Hematopoietic multipotent progenitor cell treated with erythropoietin and hydrocortisone succinate and interleukin-3 and kit ligand, for 8 days (in vitro differentiated cells): ENCODE measurements at places on chromosomes 16 and 17.

GRCh38 chr16:82783933-82784572 is 157.3 kb downstream of the CDH13 start:
- DNase-seq = no peak

- no peak for DNase-seq
These were observed 10.0 kb downstream of the ZNF594 start for GRCh38 chr17:5181509-5182305.

DNA sequence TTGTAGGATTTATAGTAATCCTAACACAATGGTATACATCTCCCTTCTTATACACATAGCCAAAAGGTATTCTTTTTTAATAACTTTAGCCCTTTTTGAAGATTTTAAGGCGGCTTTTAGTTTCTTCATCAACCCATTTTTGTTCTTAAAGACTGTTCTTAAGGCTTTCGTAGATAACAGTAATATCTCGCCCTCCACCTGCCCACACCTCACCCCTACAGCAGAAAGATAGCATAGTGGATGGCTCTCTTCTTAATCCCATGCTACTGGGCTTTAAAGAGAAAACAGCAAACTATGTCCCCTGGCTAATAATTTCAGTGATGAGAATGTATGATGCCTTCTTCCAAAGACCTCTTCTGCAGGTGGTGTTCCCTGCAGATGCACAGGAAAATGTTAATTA is 8.6 kb downstream of the IGSF6 start:
- DNase-seq = peak; percentile 89

GRCh38 chr17:45984368-45984767 is 14.7 kb upstream of the STH start:
- no peak for DNase-seq

GRCh38 chr17:40565769-40566409 is 617 bp upstream of the CCR7 start:
- no peak for DNase-seq

GRCh38 chr16:88940862-88941817 is 35.9 kb downstream of the CBFA2T3 start:
- DNase-seq = no peak

DNA sequence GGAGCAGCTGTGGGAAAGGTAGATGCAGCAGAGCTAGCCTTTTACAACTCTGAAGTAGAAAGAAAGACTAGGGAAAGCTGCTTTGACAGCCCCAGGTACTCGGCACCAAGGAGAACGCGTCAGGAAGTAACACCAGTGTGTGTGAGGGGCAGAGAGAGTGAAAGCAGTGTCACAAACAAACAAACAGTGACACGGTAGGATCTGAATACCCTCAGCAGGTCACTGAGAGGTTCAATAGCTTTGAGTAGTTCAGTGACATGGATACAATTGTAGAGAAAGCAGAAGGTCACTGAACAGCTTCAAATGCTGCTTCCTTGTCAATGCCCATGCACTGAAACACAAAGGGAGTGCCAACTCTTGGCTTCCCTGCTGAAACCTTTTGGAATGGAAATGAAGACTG is 150.3 kb upstream of the C17orf78 start:
- no peak for DNase-seq

- no peak for DNase-seq
These were observed 176.3 kb downstream of the HS3ST3A1 start for GRCh38 chr17:13425390-13425789.
